ENCODE measurements at places on chromosomes 6 and 20.

DNA sequence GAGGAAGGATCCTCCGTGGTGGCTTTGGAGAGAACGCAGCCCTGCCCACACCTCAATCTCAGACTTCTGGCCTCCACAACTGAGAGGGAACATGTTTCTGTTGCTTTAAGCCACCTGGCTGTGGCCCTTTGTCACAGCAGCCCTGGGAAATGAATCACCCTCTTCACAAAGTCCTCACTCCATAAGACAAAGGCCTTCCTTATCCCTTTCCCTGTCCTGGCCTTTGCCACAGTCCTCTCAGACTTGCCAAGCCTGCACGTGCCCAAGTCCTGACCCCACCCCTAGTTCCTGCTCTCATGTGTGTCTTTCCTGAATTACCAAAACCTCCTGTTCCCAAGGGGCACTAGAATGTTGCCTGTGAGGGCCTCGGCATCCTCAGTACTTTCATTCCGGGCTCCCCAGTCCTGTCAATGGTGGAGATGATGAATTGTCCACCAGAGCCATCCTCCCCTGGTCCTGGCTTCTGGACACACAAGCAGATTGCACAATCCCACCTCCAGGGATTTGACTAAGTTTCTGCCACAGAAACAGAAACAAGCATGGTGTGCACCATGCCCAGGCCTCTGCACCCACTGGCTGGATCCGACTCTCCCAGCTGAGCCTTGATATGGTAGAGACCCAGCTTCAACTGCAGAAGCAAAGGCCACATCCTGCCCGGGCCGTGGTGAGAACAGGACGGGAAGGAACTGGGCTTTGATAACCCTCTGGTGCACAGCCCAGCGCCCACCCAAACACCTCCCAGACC, 232.6 kb upstream of the PDE10A start:
- no peak for DNase-seq

DNA sequence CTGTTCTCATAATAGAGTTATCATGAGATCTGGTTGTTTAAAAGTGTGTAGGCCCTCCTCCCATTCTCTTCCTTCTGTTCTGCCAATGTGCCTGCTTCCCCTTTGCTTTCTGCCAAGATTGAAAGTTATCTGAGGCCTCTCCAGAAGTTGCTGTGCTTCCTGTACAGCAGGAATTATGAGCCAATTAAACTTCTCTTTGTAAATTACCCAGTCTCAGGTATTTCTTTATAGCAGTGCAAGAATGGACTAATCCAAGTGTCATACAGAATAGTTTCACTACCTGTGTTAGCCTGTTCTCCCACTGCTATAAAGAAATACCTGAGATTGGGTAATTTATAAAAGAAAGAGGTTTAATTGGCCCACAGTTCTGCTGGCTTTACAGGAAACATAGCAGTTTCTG, 100.0 kb downstream of the CD24 start:
- no peak for DNase-seq

DNA sequence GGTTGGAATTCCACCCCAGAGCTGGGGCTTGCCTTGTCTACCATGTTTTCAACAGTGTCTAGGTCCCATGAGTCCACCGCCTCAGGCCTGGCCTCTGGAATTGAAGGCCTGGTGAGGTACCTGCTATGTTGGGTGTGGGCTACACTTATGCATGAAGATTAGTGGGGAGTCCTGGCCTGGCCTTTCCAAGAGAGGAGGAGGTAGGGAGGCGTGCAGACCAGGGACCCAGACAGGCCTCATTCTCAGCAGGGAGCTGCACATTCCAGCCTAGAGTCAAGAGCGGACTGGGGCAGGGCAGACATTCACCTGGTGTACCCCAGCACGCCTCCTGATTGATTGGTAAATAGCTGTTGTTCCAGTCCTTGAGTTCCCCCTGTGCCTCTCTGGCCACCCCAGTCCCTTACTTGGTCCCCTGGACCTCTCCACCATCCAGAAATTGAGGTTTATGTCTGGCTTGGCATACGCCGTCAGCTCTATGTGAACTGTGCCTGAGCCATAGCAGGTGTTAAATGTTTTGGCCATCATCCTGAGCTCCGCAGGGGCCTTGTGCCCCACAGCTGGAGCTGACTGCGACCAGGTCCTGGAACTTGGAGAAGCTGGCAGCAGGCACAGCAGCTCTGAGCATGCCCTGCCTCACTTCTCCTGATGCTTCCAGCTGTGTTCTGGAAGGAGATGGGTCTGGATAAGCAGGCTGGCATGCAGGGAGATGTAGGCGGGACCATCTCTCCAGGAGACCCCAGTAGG, 8.2 kb upstream of the VEGFA start:
- no peak for DNase-seq

DNA sequence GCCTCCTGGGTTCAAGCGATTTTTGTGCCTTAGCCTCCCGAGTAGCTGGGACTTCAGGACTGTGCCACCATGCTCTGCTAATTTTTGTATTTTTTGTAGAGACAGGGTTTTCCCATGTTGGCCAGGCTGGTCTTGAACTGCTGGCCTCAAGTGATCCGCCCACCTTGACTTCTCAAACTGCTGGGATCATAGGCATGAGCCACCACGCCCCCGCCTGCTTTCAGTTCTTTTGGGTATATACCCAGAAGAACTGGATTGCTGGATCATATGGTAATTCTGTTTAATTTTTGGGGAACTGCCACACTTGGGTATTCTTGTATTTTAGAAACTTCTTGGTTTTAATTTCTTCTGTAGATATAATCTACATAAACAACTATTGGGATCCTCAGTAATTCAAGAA, 17.0 kb downstream of the CDS2 start:
- DNase-seq, result no peak

GRCh38 chr6:109496036-109496772, 13.2 kb upstream of the ZBTB24 start:
- no peak for DNase-seq

GRCh38 chr6:21808045-21808470, 214.5 kb downstream of the SOX4 start:
- DNase-seq, result no peak

GRCh38 chr20:33010133-33010504, 2.6 kb downstream of the BPIFB2 start:
- no peak for DNase-seq
